ENCODE measurements at places on chromosomes 13 and 19.

GRCh38 chr13:60583196-60583888, 186.3 kb downstream of the TDRD3 start:
- no peak for DNase-seq

GRCh38 chr13:99062593-99062992, 84.7 kb upstream of the DOCK9 start:
- no peak for DNase-seq

DNA sequence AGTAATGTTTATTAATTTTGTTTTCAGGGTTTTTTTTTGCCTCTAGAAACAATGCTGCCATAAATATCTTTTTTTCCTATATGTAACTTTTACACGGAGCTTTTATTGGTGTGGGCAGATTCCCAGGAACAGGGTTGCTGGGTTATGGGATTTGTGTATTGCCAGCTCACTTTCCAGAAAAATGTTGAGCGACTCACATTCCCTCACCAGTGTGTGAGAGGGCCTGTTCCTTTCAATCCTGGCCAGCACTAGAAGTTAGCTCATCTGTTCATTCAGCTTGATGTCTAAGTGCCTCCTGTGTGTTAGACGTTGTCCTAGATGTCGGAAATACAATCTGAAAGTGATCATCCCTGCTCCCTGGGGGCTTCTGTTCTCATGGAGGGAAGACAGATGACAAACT, 2.6 kb downstream of the ZNF71 start:
- DNase-seq, result no peak

- no peak for DNase-seq
Observed at GRCh38 chr19:48645620-48646000, 377 bp downstream of the CA11 start.

Measured in CD4-positive, alpha-beta T cell treated with Interleukin-4 for 1 hour (primary cell).